ENCODE measurements at places on chromosomes 6 and 20.

- peak; percentile 68 for DNase-seq
Observed at GRCh38 chr20:20637998-20638725, 74.3 kb downstream of the RALGAPA2 start.

DNA sequence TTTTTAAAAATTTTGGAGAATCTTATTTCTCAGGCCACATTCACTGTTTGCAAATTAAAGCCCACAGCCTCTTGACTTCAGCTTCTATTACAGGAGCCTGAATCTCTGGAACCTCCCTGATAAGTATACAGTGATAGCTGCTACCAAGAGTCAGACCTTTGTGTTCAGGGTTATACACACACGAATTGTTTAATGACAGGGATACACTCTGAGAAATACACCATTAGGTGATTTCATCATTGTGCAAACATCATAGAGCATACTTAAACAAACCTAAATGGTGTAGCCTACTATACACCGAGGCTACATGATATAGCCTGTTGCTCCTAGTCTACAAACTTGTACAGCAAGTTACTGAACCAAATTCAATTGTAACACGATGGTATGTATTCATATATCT lies 473.9 kb downstream of the PKHD1 start:
- peak; percentile 67 for DNase-seq

GRCh38 chr6:161444464-161444863 lies 170.6 kb upstream of the AGPAT4 start:
- no peak for DNase-seq

DNA sequence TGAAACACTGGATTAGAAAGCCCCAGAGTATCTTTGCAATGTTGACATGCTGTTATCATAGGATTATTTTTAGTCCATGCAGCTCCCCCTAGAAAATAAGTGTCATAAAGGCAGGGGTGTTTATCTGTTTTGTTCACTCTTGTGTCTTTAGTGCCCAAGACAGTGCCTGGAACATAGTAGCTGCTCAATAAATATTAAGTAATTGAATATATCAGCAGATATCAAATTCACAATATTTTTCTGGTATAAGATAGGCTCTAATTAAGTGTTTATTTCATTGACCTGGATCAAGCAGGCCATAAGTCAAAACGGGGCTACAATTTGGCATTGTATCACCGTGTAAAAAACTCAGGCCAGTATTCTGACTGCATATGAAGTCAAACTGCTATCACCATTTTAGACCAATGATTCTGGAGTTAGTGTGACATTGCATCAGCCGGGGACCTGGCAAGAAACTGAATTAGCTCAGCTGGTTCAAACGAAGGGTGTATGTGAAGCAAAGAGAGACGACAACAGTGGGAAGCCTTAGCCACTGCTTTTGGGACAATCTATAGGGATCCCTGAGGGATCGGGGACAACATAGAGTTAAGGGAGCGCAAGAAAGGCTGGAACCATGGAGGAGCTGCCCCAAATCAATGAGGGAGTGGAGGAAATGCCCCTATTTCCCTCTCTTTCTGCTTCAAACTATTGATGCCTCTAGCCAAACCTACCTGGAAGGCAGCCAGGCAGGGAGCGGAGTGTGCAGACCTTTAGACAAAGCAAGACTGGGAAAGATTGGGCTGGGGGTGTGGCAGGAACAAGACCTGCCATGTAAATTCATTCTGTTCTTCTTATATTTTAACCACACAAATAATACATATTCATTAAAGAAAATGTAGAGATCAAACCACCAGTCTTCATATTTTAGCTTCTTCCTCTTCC lies 112.2 kb downstream of the PLEKHG1 start:
- DNase-seq: no peak

- no peak for DNase-seq
Observed at GRCh38 chr6:85078058-85078457, 313.7 kb upstream of the TBX18 start.

DNA sequence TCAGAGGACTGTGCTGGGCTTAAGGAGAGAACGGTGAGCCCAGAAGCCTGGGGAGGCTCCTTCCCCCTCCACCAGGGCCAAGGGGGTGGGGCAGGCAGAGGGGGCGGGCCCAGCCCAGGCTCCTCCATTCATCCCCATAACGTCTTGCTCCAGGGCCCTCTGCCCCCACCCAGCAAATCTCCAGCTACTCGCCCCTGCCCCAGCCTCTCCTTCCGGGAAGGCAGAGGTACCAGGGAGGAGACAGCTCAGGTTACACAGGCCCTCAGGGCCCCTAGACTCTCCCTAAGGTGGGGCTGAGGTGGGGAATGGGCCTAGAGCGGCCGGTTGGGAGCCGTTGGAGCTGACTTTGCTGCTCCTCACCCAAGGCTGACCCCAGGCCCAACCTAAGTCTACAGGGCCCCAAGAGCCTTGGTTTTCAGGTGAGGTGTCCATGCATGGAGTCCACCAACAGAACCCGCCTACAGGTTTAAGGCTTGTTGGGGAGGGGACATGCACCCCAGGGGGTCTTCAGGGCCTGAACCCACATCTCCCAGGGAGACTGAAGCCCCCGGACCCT lies 1.2 kb downstream of the LAMA5 start:
- peak; percentile 64 for DNase-seq

GRCh38 chr6:23350752-23351453 lies 775.1 kb upstream of the NRSN1 start:
- no peak for DNase-seq

GRCh38 chr6:158150701-158151100 lies 17.4 kb downstream of the SERAC1 start:
- DNase-seq: no peak

DNA sequence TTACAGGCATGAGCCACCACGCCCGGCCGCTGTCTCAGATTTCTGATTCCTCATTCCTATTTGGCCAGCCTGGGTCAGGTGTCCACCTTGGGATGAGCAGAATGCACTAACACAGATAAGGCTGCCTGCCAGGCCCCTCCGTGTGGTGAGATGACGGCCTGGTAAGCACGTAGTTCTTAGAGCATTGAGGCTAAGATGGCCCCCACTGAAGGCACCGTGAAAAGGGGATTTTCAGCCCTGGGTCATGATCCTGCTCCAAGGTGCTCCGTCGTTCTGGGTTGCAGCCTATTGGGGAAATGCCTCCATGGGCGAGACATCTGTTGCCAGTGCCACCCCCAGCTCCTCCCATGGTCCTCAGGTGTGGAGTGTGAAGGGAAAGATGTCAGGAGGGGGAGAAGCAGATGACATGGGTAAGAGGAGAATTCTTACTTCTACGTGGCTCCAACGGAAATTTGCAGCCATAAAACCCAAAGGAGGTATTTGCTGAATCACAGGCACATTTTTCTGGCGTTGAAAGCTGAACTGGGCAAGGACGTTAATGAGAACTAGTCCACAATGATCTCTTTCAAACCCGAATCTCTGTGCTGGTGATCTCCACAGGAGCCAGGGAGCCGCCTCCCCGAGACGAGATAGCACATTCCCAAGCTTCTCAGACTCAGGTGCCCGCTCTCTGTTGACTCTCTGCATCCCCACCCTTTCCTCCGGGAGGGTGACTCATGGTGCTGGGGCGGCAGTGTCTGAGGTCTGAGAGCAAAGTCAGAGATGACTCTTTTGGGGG lies 34.0 kb upstream of the BMP6 start:
- DNase-seq: no peak

GRCh38 chr6:110609101-110609500 lies 132.7 kb upstream of the SLC22A16 start:
- DNase-seq: no peak

GRCh38 chr6:10405513-10405900 lies 9.4 kb downstream of the TFAP2A start:
- DNase-seq: no peak

- no peak for DNase-seq
Observed at GRCh38 chr20:1809131-1809572, 86.1 kb upstream of the SIRPA start.

DNA sequence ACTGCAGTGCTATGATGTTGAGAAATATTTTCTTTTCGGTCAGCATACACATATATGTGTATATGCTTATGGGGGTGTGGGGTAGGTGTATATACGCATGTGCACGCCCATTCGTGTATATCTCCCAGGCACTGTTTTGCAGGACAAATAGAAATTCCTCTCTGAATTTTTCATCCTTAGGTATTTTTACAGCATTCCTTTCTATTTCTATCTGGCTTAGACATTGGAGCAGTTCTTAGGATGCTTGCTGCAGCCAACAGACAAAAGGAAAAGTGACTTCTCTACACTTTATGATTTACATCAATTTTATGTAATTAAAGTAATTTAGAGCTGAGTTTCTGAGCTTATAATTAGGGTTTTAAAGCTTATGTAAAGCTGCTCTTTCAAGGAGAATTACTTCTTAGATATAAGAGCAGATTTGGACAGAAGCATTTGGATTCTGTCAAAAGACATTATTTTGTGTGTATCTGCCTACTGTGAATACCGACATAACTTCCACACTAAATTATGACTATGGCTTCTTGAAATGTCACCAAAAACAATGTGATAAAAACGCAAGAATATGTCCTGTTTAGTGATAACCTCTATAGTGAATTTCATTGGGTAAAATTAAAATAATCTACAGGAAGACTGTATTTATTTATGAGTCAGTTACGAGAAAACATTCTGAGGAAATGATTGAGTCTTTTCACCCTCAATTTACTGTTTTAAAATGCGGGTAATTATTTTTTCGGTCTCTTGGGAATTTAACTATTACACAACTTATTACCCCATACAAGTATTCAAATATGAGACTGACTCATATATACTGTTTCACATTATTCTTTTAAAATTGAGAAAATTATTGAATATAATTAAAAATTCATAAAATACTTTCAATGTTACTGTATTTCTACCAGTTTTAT lies 21.3 kb upstream of the CEP43 start:
- DNase-seq: no peak

GRCh38 chr6:112971651-112972050 lies 624.5 kb downstream of the RFPL4B start:
- DNase-seq: no peak

DNA sequence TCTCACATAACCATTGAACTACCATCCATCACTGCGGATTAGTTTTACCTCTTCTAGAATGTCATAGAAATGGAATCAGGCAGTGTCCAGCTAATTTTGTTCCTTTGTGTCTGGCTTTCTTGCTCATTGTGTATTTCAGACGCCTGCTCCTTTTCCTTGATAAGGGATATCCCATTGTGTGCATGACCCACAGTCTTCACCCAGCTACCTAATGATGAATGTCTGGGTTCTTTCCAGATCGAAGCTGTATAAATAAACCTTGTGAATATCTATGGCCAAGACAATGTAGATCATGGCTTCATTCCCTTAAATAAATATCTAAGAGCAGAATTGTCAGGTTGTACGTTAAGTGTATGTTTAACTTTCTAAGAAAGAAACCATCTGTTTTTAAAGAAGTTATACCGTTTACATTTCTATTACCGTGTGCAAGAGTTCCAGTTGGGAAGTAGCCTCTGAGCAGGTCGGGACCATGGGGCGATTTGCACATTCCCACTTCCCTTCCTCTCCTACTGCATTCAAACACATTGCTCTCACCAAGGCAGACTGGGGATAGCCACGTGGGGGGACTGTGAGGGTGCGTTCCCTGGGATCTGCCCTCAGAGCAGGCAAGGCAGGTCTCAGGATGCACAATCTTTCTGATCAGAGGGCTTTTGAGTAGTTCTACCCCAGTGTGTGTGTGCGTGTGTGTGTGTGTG lies 13.1 kb downstream of the CD93 start:
- no peak for DNase-seq

GRCh38 chr20:2688041-2688591 lies 4.5 kb upstream of the EBF4 start:
- DNase-seq: peak; percentile 80

DNA sequence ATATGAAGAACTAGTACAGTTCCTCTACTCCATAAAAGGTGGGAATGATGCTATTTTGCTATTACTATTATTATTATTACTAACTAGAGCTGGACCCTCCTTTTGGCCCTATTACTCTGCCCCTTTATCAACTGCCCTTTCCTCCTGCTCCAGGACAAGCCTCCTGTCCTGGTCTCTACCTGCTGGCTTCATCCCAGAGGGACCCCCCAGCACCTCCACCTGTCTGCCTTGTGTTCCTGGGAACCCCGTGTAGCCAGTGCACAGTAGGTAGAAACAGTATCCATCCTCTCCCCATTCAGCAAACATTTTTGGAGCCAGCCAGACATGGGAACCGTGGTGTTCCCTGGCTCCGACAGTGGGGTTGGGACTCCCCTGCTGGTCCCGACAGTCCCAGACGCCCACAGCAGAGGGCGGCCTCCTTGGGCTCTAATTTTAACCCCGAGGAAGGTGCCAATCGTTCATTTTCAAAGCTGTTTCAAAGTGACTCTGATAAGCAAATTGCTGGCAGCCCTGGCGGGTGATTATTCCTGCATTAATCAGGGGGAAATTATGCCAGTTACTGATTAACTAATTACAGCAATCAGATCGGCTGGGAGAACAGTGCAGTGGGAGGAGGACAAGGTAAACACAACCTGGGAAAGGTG lies 44.2 kb upstream of the MDGA1 start:
- no peak for DNase-seq

DNA sequence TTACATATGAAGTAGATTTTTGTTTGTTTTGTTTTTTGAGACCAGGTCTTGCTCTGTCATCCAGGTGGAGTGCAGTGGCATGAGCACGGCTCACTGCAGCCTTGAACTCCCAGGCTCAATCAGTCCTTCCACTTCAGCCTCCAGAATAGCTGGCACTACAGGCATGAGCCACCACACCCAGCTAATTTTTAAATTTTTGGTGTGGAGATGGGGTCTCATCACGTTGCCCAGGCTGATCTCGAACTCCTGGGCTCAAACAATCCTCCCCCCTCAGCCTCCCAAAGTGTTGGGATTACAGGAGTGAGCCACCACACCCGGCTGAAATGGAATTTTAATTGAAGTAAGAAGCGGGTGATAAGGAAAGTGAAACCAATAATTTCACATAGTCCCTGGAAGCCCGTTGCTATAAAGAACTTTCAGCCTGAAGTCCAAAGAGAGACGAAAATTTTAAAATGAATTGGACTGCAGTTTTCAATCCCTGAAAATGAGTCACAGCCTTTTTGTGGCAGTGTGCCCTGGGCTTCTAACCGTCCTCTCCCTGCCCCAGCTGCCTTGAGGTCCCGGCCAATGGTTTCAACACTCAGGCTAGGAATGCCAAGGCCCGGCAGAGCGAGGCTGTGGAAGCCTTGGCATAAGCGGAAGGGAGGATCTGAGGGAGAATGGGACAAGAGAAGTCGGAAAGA lies 757 bp downstream of the RAET1E start:
- no peak for DNase-seq

DNA sequence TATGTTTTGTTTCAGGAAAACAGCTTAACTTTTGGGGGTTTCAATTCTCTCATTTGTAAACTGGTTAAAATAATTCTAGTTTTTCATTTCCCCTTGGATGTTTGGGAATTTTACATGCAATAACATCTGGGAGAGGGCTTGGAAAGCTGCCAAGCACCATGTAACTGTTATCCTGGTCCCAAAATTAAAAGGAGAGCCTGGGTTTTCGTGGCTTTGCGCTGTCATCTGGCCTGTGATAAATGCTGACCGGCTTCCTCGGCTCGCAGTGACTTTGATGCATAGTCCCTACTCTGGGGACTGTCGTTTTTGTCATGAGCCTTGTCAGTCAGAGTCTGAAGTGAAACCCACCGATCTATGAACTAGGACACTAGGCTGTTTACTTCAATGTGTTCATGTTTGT lies 12.2 kb downstream of the SLC35F1 start:
- no peak for DNase-seq

Measured in NCI-H510A treated with DMSO at 0.1 percent for 48 hours (cell line).